ENCODE measurements at places on chromosomes 12 and 14.

- no peak for DNase-seq
Observed at GRCh38 chr14:102969060-102969791, 46.8 kb downstream of the AMN start.

DNA sequence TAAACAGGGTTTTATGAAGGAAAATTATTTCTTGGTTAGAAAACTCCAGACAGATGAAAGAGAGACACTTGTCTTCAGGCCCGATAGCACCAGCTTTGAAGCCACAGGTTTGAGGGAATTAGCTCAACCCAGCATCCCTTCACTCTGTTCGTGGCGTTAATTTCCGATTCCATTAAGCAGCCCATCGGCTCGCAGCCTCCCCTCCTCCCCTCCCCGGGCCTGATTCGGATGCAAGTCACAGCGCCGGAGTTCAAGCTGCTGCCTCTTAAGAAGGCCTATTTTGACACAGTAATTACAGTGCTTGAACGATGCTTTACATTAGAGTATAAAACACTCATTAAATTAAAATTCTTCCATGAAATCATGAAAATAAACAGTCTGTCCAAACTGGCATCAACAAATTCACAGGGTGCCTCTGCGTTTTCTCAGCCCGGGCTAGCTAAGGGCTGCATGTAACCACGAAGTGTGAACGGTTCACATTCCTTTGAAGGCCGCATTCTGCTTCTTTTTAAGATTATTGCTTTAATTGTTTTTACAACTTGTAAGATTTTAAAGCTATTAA, 145.8 kb downstream of the DICER1 start:
- DNase-seq, result no peak

DNA sequence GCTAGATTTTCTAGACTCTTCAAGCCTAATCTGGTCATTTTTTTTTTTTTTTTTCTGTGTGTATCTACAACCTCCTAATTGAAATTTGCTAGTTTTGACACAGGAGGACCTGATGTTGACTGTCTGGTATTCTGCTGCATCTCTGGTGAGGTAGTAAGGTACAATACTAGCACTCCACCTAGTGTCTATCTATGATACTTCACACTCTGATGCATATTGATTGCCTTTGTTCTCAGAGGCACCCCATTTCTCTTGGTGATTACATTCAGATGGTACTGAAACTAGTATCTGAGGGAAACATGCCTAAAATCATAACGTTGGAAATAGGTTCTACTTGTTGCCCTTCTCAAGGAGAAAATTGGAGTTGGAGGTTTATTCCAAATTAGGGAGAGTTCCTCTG, 930.5 kb upstream of the NOVA1 start:
- DNase-seq, result no peak

GRCh38 chr14:102697501-102697900, 79.7 kb upstream of the TRAF3 start:
- DNase-seq, result no peak

GRCh38 chr12:124704619-124705018, 137.2 kb upstream of the NCOR2 start:
- no peak for DNase-seq

GRCh38 chr14:50364792-50365191, 31.9 kb downstream of the CDKL1 start:
- DNase-seq, result no peak

DNA sequence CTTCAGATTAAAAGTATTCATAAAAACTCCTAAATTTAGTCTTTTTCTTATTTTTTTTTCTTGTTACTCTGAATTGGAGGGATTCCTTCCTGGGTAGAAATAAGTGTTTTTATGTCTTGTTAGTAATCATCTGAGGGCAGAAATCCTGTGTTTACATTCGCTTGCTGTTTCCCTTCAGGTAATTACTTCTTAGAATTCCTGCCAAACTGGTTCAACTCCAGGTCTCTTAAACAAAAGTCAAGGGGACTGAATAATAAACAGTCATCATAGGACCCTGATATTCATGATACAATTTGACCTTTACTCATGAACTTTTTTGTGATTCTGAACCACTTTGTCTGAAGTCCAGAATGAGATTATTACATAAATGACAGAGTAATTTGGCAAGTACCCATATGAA, 843.9 kb downstream of the FLRT2 start:
- DNase-seq, result no peak

DNA sequence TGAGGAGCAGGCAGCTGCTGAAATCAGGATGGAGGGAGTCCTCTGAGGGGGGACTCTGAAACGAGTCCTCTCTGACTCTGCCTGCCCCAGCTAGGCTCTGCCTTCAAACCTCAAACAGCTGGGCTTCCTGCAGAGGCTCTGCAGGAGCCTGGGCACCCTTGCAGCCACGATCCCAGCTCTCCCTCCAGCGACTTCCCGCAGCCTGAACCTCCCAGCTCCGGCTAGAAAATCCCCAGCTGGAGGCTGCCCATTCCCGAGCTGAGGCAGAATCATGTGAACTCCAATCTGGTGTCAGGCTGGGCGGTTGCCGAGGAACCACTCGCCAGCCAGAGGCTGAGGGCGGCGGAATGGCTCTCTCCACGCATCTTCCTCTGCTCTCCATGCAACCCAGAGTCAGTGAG, at the start of gene GPR68:
Gene GPR68 (minus strand): TSS at position 204 of the 401 bp plus-strand sequence. CDS start 9,654 bp downstream, outside the sequence.
- no peak for DNase-seq

DNA sequence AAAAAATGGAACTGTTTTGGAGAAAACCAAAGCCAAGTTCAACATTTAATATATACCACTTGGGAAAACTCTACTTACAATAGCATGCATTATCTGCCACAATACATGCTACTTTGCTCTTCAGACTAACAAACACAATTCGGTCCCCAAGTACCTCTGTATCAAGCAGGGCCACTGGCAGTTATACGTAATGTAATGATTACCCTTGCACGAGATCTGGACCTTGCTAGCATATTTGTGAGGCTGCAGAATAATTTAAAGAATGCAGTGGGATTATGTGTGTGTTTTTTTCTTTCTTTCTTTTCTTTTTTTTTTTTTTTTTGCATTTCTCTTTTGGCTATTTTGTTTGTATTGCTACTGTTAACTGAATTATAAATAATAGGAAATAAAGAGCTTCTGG, 22.8 kb upstream of the PYGL start:
- DNase-seq, result no peak

DNA sequence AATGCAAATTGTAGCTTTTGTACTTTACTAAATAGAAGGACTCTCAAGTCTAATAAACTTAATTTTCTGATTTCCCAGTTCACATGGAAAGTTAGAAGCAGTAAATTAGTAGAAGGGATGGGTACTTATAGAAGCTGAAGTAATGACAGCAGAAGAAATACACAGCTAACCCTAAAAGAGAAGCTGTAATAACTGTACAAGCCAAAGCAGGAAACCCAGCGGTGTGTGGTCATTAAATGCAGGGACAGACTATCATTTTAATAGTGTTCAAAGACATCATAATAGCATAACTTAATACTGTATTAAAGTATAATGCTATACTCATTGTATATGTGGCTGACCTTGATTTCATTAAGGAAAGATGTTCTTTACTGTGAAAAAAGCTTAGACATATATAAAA, 74.9 kb downstream of the PCNX1 start:
- no peak for DNase-seq

DNA sequence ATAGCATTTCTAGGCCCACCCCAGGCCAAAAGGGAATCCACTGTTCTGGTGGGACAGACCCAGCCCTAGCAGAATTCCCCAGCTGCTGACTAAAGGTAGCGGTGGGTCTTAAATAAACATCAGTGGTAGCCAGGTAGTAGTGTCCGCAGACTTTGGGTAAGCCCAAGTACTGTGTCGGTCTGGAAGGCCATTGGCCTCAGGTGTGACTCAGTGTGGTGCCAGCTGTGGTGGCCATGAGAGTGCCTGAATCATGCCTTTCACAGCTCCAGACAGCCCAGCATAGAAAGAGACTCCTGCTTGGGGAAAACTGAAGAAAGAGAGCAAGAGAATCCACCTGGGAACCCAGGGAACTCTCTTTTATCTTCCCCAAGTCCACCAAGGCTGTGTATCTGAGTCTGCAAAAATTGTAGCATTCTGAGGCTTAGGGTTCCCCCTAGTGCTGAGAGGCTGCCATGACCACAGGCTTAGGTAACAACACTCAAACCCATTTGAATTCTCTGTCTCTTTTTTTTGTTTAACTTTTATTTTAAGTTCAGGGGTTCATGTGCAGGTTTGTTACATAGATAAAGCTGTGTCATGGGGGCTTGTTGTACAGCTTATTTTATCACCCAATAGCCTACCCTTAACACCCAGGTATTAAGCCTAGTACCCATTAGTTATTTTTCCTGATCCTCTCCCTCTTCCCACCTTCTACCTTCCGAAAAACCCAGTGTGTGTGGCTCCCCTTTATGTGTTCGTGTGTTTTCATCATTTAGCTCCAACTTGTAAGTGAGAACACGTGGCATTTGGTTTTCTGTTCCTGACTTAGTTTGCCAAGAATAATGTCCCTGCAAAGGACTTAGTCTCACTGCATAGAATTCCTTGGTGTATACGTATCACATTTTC, 16.7 kb upstream of the CD163L1 start:
- no peak for DNase-seq

- DNase-seq, result no peak
Observed at GRCh38 chr12:52191841-52192791, at the start of gene KRT80. KRT80 (minus strand) TSS chr12:52192014; CDS start chr12:52191902, 112 bp downstream.

DNA sequence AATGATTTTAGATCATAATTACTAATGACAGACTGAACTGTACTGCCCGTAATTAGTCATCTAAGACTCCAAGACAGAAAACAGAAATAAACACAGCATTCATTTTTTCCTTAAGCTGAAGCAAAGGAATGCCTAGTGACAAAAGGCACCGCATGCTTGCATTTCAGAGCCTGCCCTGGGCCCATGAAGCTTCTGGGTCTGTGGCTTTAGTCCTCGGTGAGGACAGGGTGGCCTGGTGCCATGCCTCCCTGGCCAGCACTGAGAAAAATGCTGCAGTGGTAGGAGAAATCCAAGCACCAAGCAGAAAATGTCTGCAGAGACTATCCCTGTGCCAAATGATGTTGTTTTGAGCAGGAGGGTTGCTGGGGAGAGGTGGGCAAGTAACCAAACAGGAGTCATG, 171.6 kb downstream of the CALM1 start:
- no peak for DNase-seq

DNA sequence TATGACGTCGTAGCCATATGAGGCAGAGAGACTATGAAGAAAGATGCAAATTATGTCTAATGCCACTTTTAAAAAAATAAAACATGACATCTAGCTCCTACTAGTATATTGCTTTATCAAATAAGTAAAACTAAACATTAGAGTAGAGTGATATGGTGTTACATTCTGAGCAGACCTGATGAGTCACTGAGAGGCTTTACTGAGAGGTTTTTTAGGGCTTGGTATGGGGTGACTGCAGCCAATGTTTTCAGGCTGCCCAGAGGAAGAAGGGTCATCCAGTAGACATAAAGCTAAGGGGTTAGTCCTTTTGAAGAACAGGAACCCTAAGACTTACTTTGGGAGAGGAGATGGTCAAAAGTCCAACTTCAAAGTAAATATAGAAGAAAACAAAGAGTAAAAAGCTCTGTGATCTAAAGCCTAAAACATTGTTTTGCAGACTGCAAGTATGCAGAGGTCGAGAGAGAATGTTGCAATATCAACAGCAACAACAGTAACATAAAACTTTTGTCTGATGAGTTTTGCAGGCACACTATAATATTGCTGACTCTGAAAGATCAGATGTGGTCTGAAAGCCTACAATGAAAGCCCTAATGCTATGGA, 774.7 kb downstream of the TMTC2 start:
- DNase-seq, result no peak

GRCh38 chr12:46585854-46586621, 213.5 kb upstream of the SLC38A2 start:
- DNase-seq, result no peak

DNA sequence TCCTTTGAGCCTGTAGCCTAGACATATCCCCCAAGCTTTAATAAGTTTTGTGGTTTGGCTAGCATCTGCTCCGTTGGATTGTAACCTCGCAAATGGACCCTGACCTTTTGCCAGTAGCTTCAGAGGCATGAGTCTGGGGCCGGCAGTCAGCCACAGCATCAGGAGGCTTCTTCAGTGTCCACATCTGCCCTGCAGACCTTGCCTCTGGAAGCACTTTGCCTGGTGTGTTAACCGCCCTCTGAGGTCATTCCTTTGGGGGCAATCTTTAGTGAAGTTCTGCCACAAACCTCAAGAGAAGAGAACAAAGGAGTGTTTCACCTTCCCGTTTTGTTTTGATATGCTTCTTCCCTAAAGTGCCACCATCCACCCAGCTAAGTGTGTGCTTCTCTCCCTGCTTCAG, 71.4 kb downstream of the GNS start:
- no peak for DNase-seq

DNA sequence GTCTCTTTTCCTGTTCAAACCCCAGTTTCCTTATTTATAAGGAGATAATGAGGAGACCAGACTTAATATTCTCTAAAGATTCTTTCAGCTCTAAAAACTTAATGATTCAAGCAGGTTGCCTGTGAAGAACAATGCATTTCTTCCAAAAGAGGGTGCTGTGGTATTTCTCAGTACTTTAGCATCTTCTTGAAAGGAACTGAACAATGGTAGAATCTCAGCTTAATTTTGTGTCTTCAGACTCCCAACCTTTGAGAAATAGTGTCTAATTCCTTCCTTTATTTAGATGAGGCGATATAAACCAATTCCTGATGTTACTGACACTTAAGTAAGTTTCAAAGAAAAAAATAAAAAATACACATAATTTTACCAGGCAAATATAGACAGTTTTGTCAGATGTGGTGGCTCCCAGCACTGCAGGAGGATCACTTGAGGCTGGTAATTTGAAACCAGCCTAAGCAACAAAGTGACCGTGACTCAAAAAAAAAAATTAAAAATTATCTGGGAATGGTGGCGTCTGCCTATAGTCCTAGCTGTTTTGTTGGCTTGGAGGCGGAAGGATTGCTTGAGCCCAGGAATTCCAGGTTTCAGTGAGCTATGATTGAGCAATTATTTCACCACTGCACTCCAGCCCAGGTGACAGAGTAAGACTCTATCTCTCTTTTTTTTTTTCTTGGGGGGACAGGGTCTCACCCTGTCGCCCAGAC, 76.9 kb upstream of the PSMA6 start:
- DNase-seq, result no peak

- DNase-seq, result no peak
Observed at GRCh38 chr14:54366736-54367735, 29.8 kb upstream of the CDKN3 start.

DNA sequence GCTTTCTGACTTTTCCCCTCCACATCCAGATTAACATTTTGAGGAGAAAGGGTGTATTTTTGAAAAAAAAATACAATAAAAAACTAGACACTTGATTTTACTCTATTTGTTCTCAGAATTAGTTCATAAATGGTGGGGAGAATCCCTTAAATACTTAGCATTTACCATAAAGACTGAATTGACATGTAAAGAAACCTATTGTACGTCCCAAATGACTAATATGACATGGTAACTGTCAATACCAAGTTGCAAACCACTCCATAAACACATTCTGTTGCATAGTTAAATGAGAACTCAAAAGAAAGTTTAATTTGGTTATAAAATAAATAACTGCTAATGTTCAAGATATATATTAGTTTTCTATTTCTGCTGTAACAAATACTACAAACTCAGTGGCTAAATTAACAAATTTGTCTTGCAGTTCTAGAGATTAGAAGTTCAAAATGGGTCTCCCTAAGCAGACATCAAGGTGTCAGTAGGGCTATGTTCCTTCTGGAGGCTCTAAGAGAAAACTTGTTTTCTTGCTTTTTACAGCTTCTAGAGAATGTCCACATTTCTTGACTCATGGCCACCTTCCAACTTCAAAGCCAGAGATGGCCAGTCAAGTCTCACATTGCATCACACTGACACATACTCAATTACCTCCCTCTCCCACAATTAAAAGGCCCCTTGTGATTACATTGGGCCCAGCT, 16.0 kb downstream of the NELL2 start:
- no peak for DNase-seq

- no peak for DNase-seq
Observed at GRCh38 chr14:41805633-41806032, 199.0 kb downstream of the LRFN5 start.

- DNase-seq, result no peak
Observed at GRCh38 chr12:76345569-76345968, 2.6 kb downstream of the BBS10 start.
